ENCODE measurements at places on chromosomes 5 and 9.
A peak's percentile ranks its signal among the peaks of the same experiment; 100 is the strongest.

GRCh38 chr9:106577121-106577520 lies 285.8 kb upstream of the ZNF462 start:
- DNase-seq: peak; percentile 11

- DNase-seq: peak; percentile 62
Observed at GRCh38 chr9:15374310-15374709, 48.4 kb upstream of the SNAPC3 start.

- no peak for DNase-seq
Observed at GRCh38 chr5:14739538-14739937, 75.0 kb downstream of the OTULIN start.

GRCh38 chr9:122254761-122255160 lies 9.9 kb downstream of the RBM18 start:
- DNase-seq: no peak

- peak; percentile 14 for DNase-seq
Observed at GRCh38 chr5:90020575-90021538, 388.7 kb downstream of the CETN3 start.

- DNase-seq: no peak
Observed at GRCh38 chr5:956941-957747, 51.5 kb upstream of the NKD2 start.

DNA sequence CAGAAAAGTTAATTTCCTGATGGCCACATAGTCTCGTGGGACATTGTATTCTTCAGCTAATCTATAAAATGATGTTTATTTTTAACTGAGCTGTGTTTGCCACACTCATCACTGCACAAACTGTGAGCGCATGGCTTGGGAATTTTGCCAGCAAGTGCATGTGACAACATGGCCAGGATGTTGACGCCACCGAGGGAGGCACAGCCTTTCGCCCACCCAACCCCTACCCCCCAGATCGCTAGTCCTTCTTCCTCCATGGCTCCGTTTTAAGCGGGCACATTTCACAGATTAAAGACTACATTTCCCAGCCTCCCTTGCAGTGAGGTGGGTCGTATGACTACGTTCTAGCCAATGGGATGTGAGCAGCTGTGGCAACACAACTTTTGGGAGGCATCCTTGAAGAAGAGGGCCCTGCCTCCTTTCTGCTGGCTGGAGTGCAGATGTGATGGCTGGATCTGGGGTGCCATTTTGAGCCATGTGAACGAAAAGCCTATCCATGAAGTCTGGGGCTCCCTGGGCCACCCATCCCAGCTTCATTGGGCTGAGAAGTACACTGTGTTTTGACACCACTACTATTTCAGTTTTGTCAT lies 7.9 kb downstream of the NRARP start:
- DNase-seq: peak; percentile 76

- peak; percentile 67 for DNase-seq
Observed at GRCh38 chr9:108552459-108553040, 303.2 kb downstream of the ACTL7B start.

DNA sequence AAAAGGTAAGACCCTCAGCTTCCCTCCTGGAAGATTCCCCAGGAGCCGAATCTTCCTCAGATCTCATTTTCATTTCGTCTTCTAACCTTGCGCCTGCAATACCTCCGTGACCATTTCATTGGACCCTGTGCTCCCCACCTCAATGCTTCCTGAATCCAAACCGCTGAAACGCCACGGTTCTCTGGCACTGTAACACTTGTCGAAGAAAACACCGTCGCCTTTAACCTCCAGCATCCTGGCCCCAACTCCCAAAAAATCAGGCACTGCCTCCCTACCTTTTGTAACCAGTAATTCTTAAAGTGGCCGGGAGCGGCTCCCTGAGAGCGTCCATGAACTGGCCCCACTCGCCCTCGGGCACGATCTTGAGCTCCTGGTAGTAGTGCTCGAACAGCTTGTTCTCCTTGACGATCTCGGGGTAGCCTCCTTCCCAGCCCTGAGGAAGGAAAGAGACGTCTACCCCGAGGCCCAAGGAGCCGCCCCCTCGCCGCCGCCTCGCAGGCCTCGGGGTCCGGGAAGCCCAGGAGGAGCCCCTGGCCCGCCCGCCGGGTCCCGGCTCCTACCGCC lies 438 bp downstream of the NSUN2 start:
- peak; percentile 70 for DNase-seq

Data from NCI-H69 (cell line).